ENCODE measurements at places on chromosomes 4 and X.

- peak; percentile 71 for DNase-seq
Measured at GRCh38 chrX:133610056-133610455, 194.8 kb upstream of the GPC4 start.

GRCh38 chrX:109707319-109707718, 25.7 kb downstream of the ACSL4 start:
- DNase-seq, result no peak

- peak; percentile 11 for DNase-seq
Measured at GRCh38 chr4:2186133-2186864, 55.6 kb downstream of the HAUS3 start.

DNA sequence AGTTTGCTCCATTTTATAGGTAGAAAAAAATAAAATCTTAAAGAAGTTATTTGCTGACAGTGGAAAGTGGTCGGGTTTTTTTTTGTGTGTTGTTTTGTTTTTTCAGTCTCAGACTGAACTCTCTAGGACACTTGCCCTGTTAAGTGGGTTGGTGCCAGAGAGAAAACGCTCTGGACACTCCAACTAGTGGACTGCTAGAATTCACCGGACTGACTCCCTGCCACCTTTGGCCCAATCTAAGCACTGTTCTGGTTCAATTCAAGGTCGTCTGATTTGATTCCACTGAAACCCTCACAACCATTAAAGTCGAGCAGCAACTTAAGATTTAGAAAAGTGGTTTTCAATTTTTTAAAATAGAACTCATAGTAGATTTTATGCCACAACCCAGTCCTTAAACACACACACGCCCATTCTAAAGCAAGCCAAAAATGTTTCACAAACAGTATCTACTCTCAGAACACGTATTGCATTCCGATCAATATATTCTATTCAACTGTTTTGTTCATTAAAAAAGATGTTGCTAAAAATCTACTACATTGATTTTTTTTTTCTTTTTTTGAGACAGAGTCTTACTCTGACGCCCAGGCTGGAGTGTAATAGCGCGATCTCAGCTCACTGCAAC, 27.3 kb downstream of the RWDD4 start:
- DNase-seq, result no peak

DNA sequence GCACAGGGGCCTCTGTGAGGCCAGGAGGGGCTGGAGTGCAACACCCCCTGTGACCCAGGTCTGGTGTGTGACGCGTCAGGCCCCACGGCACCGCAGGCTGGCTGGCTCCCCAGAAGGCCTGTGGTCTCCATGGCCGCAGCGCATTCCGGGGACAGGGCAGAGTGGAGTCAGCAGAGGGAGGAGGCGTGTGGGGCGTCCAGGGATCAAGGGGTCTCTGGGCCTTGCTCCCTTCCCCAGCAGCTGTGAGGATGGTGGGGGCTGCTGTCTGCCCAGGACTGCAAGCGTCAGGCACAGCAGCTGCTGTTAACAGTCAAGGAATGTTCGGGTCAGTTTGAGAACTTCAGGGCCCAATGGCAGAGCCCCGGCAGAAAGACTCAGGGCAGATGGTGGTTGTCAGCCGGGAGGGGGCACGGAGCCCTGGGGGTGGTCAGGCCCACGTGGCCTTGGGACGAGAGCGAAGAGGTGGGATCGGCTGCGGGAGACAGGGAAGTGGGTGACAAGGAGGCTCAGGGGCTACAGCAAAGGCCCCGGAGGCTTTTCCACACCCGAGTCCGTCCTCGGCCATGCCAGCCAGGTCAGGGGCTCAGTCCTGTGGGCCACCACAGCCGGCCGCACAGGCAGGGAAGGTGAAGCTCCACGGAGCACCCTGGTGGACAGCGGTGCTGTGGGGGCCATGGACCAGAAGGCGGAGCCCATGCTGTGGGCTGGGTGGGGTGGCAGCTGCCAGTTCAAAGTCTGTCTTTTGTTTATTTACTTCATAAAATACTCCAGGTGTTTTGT, 18.3 kb downstream of the PCGF3 start:
- DNase-seq, result no peak

GRCh38 chrX:45621376-45622041, 420.8 kb upstream of the DIPK2B start:
- DNase-seq, result peak; percentile 87

- no peak for DNase-seq
Measured at GRCh38 chr4:8205749-8206611, 6.9 kb downstream of the SH3TC1 start.

DNA sequence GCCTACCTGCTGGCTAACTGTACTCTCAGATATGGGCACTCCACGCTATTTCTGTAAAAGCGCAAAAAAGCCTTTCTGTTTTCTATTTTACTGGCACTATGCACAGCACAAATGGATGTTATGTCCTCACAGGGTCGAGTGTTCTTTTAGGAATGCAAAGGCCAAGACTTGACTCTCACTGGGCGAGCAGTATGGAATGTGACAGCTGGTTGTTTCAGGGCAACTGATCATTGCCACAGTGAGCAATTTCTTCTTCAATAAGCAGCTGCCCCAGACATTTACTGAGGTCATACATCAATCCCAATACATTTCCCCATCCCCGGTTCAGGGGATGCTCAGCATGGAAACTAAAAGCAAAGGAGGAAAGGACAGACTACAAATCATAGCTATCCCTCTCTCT, 58.2 kb downstream of the PDE5A start:
- DNase-seq, result peak; percentile 13

GRCh38 chr4:2359591-2360395, 58.7 kb downstream of the ZFYVE28 start:
- DNase-seq, result no peak

- no peak for DNase-seq
Measured at GRCh38 chrX:1676866-1677265, 62.0 kb downstream of the ASMT start.

DNA sequence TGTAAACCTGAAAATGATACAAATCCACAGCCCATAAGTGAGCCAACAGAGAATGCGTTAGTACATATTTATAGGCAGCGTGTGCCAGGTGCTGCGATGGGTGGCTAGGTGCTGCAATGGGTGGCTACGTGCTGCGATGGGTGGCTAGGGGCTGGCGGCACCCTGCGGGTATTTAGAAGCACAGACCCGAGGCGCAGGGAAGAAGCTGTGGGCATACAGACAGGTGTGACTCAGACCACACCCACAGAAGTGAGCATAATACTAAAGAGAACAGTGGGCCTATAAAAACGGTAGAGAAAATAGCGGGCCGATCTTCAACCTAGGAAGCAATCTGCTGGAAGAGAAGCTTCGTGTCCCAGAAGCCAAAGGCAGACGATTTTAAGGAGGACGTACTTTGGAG, 81.1 kb downstream of the FAT1 start:
- DNase-seq, result no peak

DNA sequence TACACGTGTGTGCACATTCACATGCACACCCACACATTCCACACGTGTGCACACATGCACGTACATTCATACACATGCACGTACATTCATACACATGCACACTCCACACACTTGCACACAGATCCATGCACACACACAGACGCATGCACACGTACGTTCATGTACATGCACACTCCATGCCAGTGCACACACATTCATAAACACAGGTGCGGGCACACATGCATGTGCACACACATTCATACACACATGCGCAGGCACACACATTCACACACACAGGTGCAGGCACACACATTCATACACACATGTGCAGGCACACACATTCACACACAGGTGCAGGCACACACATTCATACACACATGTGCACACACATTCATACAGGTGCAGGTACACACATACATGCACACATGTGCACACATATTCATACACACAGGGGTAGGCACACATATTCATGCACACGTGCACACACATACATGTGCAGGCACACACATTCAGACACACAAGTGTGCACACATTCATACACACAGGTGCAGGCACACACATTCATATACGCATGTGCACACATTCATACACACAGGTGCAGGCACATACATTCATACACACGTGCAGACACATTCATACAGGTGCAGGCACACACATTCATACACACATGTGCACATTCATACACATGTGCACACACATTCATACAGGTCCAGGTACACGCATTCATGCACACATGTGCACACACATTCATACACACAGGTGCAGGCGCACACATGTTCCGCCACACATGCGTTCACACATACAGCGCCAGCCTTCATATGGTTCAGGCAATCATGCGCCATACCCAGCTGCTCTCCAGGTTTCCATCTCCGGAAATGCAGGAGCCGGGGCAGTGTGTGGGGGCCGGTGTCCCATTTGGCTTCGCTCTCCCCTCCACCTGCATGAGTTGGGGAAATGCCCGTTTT, 124.8 kb downstream of the HMX1 start:
- DNase-seq, result no peak

GRCh38 chrX:64394059-64394873, 986 bp downstream of the MTMR8 start:
- no peak for DNase-seq

DNA sequence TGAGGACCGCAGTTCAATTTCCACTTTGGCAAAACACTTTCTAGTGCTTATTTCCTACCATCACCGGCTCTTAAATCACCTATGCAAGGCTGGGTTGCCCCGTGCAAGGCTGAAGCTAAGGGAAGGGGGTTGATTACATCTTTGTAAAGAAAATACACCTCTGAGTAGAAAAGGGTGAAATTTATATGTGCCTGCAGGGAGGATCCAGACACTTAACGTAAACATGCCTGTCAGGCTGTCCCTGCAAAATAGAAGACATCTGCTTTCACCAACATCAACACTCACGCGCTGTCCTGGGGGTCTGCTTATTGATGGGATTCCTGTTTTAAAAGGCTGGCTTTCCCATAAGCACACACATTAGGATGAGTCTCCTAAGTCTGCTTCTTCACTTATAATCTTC, 92.0 kb downstream of the PRKX start:
- no peak for DNase-seq

All from fibroblast of skin of right quadriceps (primary cell).